WTC11 (cell line): ENCODE measurements at places on chromosomes 11 and 22. TPM values are rescaled to one million over a fixed set of nuclear protein-coding genes. Genes with fewer than 3 reads are reported as not detected.

- DNase-seq, result no peak
Observed at GRCh38 chr22:28428271-28428670, 251.4 kb downstream of the TTC28 start.

DNA sequence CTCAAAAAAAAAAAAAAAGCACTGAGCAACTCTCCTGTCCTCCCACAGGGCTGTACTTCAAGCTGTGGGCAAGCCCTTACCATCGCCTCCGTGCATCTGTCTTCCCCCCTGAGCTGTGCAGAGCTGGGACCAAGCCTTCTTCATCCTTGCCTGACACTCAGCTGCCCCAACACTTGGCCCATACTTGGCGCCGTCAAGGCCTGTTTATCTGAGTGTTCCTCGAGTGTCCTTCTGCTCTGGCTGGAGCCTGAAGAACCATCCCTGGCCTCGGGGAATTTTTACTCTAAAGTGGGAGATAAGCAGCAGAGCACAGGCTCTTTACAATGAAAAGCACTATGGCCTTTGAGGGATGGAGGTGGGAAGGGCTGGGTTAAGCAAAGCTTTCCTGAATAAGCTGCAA is 1.6 kb upstream of the TIRAP start:
- no peak for DNase-seq

DNA sequence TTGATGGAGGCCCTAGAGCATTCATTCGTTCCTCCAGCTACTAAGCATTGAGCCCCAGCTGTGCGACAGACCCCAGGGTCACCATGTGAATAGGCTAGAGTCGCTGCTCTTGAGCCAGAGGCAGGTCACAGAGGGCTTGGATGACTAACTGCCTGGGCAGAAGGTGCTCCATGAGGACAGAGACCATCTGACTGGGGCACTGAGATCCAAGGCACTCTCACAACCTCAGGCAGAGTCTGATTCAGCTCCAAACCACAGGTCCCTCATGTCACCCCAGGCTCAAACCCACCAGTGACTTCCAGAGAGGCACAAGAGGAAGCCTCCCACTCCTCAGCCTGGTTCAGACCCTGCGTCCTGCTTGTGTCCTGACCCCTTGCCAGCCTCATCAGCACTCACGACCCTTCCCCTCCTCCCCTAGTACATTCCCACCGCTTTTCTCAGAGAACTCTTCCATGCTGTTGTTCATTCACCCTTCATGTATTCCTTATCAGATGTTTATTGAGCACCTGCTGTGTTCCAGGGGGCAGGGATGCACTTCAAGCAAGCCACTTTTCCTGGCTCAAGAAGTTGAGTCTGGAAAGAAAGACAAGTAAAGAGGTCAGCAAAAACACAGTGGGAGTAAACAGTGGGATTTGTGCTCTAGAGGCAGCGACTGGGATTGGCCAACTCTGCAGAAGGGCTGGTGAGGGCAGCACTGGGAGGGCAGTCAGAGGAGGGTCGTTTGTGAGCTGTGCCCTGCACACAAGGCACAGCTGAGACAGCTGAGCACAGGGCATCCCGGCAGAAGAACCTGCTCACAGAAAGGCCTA is 9.3 kb downstream of the OAF start:
- no peak for DNase-seq

GRCh38 chr11:86117001-86117711 is 48.3 kb upstream of the PICALM start:
- no peak for DNase-seq

- no peak for DNase-seq
Observed at GRCh38 chr11:44637487-44637886, 72.0 kb downstream of the CD82 start.

GRCh38 chr11:77668760-77669159 is 31.2 kb upstream of the CLNS1A start:
- DNase-seq, result no peak

- no peak for DNase-seq
Observed at GRCh38 chr22:45612451-45612901, 59.2 kb upstream of the ATXN10 start.

DNA sequence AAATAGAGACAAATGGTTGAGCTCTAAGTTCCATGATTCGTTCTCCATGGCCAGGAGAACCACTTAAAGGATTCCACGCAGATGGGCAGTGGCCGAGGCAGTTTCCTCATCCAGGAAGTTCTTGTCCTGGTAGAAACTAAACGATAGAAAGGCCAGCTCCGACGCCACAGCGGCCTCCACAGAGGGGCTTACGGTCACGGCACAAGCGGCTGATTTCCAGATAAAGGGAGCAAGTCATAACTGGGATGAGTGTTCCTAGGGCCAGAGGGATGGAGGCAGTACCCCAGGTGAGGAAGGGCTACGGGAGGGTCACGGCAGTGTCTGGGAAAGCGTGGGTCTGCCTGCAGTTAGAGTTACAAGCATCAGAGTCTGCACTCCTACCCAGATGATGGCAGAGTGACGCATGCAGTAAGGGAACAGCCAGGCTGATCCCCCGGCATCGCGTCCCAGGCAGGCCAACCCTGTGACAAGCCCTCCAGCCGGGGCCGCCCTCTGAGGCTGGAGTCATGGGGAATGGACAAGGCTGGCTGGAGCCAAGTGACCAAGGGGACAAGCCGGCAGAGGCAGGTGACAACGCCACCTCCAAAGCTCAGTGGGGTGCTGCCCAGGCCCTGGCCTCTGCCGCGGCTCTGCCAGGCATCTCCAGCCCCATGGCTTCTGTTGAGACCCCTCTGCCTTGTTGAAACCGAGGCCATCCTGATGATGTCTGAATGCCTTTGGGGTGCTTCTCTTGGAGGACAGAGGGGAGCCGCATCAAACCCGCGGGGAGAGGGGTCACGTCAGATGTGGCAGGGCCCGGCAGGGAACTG is 475.1 kb downstream of the BRD1 start:
- DNase-seq, result peak; percentile 6

DNA sequence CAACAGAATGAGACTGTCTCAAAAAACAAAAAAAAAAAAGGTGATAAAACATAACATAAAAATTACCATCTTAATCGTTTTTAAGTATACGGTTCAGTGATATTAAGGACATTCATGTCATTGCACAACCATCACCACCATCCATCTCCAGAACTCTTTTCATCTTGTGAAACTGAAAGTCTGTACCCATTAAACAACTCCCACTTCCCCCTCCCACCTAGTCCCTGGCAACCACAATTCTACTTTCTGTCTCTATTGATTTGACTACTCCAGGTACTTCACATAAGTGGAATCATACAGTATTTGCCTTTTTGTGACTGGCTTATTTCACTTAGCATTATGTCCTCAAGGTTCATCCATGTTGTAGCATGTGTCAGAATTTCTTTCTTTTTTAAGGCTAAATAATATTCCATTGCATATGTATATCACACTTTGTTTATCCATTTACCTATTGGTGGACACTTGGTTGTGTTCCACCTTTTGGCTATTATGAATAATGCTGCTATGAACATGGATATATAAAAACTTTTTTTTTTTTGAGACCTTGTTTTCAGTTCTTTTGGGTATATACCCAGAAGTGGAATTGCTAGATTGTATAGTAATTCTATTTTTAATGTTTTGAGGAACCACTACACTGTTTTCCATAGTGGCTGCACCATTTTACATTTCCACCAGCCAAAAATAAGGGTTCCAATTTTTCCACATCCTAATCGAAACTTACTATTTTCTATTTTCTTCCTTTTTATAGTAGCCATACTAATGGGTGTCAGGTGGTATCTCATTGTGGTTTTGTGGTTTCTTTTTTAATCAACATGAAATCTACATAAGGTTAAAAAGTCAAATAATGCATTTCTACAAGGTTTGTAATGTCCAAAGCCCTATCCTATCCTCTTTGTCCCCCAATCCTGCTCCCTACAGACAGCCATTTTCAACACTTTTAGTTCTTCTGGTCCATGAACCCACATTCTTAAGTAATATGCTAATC is 23.4 kb upstream of the PIK3C2A start:
- no peak for DNase-seq

DNA sequence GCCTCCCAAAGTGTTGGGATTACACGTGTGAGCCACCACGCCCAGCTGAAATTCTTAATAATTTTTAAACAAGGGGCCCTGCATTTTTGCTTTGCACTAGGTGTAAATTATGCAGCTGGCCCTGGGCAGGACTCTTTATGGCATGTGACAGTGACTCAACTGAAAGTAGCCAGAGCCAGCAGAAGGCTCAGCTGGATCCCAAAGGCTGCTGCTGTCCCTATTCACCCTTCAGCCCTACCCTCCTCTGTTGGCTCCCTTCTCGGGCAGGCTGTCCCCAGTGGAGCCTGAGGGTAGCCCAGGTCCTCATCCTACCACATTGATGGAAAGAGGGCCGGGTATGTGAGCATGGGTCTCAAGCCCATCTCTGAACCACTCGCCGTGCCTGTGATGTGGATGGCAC is 45.6 kb downstream of the CD82 start:
- no peak for DNase-seq

GRCh38 chr11:41175304-41175972 is 284.0 kb downstream of the LRRC4C start:
- no peak for DNase-seq

- no peak for DNase-seq
Observed at GRCh38 chr22:21028277-21029251, 3.8 kb downstream of the SLC7A4 start.

- DNase-seq, result no peak
Observed at GRCh38 chr11:9263840-9264315, 1.3 kb downstream of the DENND5A start.

DNA sequence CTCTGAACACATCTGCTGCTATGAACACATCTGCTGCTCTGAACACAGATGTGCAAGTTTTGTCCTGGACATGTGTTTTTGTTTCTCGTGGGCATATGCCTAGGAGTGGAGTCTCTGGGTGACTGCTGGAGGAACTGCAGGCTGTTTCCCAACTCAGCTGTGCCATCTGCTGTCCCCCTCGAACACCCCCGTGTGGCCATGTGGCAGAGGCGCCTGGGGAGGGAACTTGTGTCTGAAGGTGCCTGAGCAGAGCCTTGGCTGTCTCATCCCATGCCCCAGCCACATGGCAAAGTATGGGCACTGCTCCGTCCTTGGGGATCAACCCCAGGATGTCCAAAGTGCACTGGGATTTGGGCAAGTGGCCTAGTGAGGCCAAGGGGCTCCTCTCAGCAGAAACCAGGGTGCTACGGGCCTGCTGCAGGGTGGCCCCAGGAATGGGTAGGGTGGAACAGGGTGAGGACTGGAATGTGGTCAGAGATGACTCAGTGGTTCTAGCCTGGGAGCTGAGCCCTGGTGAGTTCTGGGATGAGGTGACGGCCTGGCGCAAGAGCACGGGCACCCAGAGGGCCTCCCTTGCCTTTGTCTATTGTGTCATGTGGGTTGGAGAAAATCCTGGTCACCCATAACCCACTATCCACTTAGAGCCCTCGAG is 14.7 kb downstream of the GATD1 start:
- no peak for DNase-seq

DNA sequence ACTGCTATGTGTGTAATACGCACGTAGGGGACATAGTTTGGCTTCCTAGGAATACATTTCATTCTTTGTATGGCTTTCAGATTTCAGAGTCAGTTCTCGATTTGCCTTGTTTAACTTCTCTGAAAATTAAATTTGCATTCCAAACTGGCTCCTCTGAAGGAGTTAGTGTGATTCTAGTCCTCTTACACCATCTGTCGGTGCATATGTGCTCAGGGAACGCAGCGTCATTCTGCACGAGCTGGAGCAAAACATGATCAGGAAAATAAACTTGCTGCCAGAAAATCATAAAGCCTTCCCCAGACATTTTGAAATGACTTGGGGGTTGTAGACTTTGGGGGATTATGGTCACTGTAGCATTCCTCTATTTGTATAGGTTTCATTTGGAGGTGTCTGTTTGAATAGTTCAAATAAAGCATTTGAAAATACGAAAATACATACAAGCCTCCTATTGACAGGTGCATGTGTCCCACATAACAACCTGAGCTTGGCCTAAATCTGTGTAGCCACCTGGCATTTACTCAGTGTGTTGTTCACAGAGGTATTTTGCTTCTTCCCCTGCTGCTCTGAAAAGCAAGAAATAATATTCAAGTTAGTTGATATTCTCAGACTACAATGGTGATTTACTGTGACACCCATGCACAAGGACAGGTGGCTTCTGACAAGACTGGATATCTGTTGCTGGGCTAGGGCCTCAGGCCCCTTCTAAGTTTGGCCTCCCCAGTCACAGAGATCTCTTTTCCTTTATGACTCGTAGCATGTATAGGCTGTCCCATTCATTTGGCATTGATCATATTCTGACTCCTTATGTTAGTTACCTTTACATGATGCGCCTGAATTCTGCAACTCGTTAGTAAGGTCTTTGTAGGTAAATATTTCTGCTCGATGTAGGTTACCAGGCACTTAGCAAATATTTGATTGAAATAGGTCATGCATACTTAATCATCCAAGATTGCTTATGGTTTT is 81.6 kb upstream of the SORL1-AS1 start:
- DNase-seq, result no peak

GRCh38 chr11:33160136-33160535 is 1.1 kb downstream of the CSTF3 start:
- no peak for DNase-seq

DNA sequence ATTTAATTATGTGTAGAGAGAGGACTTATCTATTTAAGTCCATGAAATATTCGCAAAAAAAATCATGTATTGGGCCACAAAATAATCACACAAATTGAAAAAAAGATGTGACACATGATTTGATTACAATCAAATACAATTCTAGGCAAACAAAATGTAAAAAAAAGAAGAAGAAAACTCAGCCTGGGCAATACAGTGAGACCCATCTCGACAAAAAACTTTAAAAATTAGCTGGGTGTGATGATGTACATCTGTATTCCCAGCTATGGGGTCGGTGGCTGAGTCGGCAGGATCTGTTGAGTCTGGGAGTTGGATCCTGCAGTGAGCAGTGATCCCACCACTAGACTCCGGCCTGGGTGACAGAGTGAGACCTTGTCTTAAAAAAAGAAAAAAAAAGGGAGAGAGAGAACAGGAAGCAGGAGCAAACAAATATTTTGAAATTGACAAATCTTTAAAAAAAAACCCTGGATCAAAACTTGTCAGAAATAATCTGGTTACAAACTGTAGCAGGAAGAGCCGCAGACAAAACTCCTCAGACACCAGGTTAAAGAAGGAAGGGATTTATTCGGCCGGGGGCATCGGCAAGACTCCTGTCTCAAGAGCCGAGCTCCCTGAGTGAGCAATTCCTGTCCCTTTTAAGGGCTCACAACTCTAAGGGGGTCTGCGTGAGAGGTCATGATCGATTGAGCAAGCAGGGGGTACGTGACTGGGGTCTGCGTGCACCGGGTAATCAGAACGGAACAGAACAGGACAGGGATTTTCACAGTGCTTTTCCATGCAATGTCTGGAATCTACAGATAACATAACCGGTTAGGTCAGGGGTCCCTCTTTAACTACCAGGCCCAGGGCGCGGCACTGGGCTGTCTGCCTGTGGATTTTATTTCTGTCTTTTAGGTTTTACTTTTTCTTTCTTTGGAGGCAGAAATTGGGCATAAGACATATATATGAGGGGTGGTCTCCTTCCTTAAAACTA is 3.3 kb upstream of the TYMP start:
- DNase-seq, result no peak

DNA sequence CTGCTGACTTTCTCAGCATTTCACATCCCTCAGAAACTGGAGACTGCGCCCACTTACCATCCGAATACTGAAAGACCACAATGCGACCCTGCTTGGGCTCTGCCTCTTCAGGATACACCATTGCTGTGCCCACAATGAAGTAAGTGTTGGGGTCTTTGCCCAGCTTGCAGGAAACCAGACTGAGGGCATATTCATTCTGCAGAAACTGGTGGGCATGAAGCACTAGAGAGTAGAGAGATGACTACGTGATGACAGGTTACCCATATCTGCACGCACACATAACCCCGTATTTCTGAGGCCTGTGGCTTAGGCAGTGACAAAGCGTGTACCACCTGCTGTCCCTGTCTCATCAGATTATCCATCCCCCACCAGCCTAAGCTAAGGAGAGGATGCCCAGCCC is 14.6 kb upstream of the VWCE start:
- no peak for DNase-seq

The CRYAB gene
- 1.3 to 2.1 TPM (median 1.4 TPM) in 3 replicates for total RNA-seq

The KCNQ1 gene
- 2.5 to 4.3 TPM (median 4.0 TPM) in 3 replicates for total RNA-seq

The GAS2 gene
- 1.8 to 3.0 TPM (median 2.4 TPM) in 3 replicates for total RNA-seq

The CYB5R2 gene
- total RNA-seq, result 36.6 to 40.3 TPM (median 36.8 TPM) in 3 replicates
